ENCODE measurements at places on chromosomes 7 and 10.

- no peak for DNase-seq
Observed at GRCh38 chr7:97342512-97342911, 225.0 kb downstream of the SDHAF3 start.

DNA sequence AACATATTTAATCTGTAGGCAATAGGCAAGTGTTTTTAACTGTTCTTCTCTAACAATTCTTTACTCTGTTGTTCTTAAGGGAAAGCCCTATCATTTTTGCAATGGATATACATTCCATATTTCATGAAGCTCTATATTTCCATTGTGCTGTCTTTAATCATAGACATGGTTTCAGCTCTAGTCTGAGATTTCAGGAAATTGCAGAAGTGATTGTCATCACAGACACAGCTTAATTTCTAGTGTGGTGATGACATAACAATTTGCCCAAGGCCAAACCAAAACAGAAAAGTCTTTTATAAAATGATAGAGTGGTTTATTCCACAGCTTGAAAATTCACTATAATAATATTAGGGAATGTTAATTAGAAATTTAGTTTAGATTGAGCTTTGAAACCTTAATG lies 494.1 kb upstream of the SEMA3A start:
- DNase-seq: no peak

GRCh38 chr7:70360557-70360956 lies 762.3 kb downstream of the AUTS2 start:
- no peak for DNase-seq

DNA sequence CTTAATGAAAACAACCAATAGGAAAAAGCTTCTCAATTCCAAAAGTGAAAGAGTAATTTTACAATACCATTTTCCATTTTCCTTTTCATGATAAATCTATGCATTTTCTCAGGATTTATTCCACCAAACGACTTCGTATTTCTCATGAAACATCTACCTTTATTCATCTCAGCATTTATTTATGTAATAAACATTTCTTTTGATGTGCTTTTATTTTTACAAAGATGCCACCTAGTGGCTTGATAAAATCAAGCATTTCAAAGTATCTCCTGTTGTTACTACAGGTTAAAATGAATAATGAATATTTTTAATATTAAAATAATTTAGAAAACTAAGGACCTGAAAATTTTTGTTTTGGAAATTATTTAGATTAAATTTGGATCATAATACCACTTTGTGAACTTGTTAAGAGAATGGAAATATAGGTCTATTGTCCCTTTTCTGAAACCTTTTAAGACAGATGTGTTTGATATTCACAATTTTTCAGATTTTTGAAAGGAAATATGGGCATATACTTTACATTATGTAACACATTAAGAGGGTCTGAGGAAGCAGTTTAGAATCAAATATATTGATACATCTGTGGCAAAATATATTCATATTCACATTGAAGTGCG lies 2.7 kb upstream of the IQUB start:
- peak; percentile 25 for DNase-seq

DNA sequence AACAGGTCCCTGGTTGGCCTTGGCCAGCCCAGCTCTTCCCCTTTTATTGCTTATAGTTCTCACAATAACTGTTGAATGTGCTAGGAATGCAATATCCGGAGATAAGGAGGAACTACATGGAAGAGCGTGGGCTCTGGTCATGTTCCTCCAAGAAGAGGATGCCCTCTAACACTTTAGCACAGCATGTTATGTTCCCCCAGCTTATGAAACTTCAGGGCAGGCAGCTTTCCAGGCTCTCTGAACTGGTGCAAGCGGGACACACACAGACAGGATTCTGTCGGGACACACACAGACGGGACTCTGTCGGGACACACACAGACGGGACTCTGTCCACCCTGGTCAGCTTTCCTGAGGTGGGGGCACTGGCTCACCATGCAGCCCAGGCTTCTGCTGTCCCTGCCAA lies 141.6 kb downstream of the PKD1L1 start:
- DNase-seq: no peak

GRCh38 chr10:49518982-49519578 lies 19.8 kb downstream of the ERCC6 start:
- DNase-seq: peak; percentile 59

GRCh38 chr7:98217623-98218582 lies 6.7 kb downstream of the BHLHA15 start:
- DNase-seq: no peak

DNA sequence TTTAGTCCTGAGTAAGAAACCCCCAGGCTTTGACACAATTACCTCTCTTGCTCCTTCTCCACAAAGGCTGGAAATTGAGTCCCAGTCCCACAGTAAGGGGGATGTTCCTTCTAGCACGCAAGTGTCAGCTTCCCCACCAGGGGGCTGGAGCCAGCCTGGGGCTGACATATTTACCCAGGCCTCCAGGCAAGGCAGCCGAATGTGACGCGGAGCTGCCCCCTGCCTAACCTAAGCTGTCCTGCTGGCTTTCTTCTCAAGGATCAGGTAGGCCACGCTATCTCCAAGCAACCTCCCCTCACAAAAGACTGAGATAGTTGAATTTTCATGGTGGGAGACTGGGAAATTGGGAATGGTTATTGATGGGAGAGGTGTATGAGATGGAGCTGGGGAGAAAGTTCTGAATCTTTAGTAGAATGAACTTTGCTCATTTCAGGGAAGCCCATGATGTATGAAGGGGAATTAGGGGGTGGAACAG lies 19.2 kb upstream of the BMPER start:
- peak; percentile 43 for DNase-seq

GRCh38 chr7:12056977-12057376 lies 154.1 kb upstream of the TMEM106B start:
- no peak for DNase-seq

GRCh38 chr7:117084286-117084685 lies 131.0 kb downstream of the ST7 start:
- no peak for DNase-seq

DNA sequence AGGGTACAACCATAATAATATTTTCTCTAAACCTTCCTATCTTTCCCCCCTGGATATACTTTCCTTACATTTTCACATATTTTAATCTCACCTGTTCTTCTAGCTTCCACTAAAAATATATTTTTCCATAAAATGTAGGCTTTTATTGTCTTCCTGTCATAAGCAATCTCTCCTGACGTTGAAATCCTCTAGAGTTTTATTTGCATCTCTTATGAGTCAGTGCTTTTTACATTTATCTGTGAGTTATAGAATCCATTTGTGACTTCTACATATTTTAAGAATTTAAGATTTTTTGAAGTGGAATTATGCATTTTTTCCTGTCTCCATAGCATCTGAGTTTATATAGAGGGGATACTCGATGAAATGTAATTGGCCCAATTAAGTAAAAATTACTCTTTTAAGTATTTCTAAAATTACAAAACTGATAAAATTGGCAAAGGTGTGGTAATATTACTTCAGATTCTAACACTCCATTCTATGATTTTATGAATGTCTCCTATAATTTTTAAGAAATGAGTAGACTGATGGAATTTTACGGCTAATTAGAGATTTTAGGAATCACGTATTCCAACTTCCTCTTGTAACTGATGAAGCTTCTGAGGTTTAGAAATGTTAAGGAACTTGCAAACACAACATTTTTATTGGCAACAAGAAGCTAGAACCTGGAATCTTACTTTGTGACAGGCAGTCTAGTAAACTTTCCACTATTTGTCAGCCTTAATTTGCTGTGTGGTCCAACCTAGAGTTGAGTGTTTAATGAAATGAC lies 422.9 kb upstream of the SEMA3A start:
- no peak for DNase-seq

- DNase-seq: no peak
Observed at GRCh38 chr10:19144206-19144605, 95.6 kb downstream of the MALRD1 start.

DNA sequence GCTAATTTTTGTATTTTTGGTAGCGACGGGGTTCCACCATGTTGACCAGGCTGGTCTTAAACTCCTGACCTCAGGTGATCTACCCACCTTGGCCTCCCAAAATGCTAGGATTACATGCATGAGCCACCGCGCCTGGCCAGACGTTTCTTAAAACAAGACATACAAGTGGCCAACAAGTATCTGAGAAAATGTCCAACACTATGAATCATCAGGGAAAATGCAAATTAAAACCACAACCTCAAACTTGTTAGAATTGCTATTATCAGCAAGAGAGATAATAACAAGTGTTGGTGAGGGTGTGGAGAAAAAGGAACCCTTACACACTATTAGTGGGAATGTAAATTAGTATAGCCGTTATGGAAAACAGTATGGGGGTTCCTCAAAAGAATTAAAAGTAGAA lies 148.6 kb downstream of the SUGCT start:
- DNase-seq: no peak
